ENCODE measurements at places on chromosomes 11 and 22.

DNA sequence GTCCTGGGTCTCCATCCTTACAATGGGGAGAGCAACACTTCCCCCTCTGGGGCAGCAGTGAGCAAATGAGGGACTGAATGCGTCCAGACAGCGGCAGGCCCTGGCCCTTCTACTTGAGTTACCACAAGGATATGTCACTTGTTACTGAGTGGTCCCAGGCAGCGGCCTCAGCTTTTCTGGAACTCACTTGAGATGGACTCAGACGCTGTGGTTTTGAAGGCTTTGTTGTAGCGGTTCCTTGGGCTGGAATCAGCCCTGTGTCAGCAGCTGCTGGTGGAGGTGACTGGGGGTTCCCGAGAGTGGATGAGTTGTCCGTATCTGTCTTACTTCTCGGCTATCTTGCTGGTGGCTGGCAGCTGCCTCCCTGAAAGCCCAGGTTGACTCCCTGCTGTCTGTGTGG lies 77.0 kb downstream of the MICAL2 start:
- no peak for DNase-seq

DNA sequence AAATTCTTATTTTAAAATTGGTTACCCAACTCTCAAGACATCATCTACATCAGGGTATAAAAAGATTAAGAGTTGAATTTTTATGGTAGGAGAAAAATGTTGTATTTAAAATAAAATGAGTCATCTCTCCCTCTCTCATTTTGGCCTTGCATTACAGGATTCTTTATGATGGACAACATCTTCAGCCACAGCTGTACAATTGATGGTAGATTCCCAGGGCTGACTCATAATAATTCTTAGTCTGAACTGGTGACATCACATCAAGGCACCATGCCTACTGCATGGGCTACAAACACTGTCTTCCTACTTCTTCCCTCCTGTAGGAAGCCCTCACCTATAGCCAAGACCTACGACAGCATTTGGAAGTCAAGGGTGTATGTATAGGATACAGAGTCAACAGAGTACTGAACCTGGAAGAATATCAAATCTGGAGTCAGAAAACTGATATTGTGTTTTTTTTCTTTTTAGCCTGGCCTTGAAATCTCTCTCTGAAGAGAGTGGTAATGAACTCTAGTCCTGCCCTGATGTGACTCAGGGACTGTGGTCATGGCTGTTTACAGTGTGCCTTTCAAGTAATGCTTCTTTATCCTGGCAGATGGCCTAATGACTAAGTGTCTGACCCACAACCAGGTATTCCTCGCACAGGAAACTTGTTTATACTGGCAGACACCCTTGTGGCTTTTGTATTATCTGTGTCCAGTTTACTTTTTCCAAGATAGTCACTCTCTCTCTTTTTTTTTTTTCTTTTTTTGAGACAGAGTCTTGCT lies 32.5 kb downstream of the MRGPRX2 start:
- no peak for DNase-seq

- DNase-seq, result no peak
Observed at GRCh38 chr22:42873356-42873755, 16.3 kb upstream of the ARFGAP3 start.

GRCh38 chr22:25076336-25076735 lies 123.3 kb upstream of the CRYBB3 start:
- DNase-seq, result no peak

DNA sequence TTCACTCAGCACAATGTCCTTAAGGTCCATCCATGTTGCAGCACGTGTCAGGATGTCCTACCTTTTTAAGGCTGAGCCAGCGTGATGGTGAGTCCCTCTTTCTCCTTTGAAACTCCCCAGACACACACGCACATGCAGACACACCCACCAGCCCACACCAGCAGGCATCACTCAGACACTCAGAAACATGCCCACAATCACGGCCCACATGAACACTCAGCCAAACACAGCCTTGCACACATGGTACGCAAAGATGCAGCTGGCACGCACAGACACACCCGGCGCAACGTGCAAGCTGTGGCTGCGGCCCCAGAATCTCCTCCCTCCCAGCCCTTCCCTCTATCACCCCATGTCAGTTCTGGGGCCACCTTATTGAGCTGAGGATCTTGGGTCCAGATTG lies 8.0 kb downstream of the FADS3 start:
- DNase-seq, result no peak

- DNase-seq, result no peak
Observed at GRCh38 chr11:22133776-22134175, 59.1 kb upstream of the ANO5 start.
